ENCODE measurements at places on chromosomes 3 and 15. TPM values are rescaled to one million over a fixed set of nuclear protein-coding genes. Genes with fewer than 3 reads are reported as not detected.

- no peaks in the 10 kb centered on the region for H3K36me3 ChIP-seq
- no peaks in the 10 kb centered on the region for H3K4me1 ChIP-seq
- H3K27me3 ChIP-seq: no peaks in the 10 kb centered on the region
Measured at GRCh38 chr3:189138901-189139610, 32.7 kb upstream of the TPRG1 start.

DNA sequence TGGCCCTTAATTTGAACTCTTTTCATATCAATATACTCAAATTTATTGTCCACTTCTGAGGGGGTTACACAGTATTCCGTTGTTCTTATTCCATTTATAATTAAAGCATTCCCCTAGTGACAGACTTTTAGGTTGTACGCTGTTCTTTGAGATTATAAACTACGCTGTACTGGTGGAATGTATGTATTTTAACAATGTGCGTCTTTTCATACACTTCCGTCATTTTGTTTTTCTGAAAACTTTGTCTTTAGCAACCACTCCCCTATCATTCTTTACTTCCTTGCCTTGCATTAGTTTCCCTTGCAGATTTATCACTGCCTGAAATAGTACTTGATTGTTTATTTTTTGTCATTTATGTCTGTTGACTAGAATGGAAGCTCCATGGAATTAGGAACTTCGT, 137.0 kb downstream of the THRB start:
- H3K27ac ChIP-seq: no peak overlapping the region
- H3K4me3 ChIP-seq: no peak overlapping the region
- peaks cover 18% of the 10 kb centered on the region for H3K4me1 ChIP-seq
- no peaks in the 10 kb centered on the region for H3K27me3 ChIP-seq
- no peaks in the 10 kb centered on the region for H3K36me3 ChIP-seq

GRCh38 chr3:31321620-31322019, 211.1 kb upstream of the STT3B start:
- peaks cover 3% of the 10 kb centered on the region for H3K36me3 ChIP-seq
- no peaks in the 10 kb centered on the region for H3K27me3 ChIP-seq
- H3K27ac ChIP-seq: no peak overlapping the region
- H3K4me3 ChIP-seq: no peak overlapping the region

SMCO1 gene
- total RNA-seq: not detected

DNA sequence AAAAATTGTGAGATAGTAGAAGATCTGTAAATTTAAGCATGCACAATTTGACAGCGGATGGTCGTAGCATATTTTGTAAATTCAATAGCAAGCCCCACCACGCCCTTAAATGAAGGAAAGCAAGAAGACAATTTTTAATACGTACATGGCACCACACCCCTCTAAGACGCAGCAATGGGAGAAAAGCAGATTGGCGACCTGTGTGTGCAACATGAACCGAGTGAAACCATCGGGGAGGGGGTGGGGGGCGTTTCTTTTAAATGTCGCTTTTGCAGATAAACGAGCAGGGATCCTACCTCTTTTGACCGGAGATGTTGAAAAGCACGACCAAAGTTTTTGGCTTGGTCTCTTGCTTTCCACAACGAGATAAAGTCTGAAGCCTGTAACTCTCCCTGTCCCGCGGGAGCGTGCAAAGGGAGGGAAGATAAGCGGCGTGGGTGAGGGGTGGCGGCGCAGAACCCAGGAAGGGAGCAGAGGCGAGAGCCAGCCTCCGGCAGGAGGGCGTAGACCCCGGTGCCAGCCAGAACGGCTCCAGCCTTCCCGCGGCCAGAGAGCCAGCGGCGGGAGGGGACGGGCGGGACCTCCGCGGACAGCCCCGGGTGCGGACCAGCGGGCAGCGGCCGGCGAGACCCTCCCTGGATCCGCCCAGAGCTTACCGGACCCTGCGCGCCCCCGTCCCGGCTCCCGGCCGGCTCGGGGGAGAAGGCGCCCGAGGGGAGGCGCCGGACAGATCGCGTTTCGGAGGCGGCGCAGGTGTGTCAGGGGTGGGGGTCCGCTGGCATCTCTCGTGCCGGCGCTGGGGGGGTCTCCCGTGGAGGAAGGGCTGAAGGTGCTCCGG, at the start of gene CHL1:
Gene CHL1, plus strand, starts transcription at position 453 of the 838 bp plus-strand sequence. CDS start 123,014 bp downstream, outside the sequence.
- H3K4me3 ChIP-seq: no peak within 1 kb of the TSS
- H3K4me1 ChIP-seq: no peaks in the 10 kb centered on the region
- DNase-seq: peak; percentile 74
- H3K27ac ChIP-seq: no peak within 1 kb of the TSS
- H3K27me3 ChIP-seq: no peaks in the 10 kb centered on the region
- no peaks in the 10 kb centered on the region for H3K36me3 ChIP-seq

GRCh38 chr3:188943591-188943990, 228.2 kb upstream of the TPRG1 start:
- H3K36me3 ChIP-seq: no peaks in the 10 kb centered on the region
- DNase-seq: no peak
- no peaks in the 10 kb centered on the region for H3K27me3 ChIP-seq
- H3K4me3 ChIP-seq: no peak overlapping the region

ZBBX gene
- not detected for total RNA-seq

DNA sequence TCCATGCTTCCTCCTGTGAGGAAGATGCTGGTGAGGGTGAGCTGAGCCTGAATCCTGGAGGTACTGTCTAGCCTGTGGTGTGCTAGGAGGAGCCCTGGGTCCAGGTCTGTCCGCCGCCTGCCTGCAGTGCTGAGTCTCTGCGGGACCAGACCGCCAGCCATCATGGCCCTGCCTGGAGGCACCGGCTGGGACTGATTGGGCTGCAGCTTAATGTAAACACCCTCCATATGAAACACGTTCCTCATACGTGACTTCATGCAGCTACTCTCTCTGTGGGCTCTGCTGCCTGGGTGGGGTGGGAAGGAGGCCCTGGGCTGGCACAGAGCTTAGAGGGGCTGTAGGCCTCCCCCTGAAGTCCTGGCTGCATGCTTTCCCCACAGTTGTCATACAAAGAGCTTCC, 67.4 kb downstream of the FBLN2 start:
- DNase-seq: peak; percentile 20
- no peaks in the 10 kb centered on the region for H3K27me3 ChIP-seq
- H3K4me1 ChIP-seq: no peaks in the 10 kb centered on the region
- no peaks in the 10 kb centered on the region for H3K36me3 ChIP-seq
- H3K27ac ChIP-seq: no peak overlapping the region

- H3K27me3 ChIP-seq: no peaks in the 10 kb centered on the region
- H3K27ac ChIP-seq: no peak overlapping the region
- DNase-seq: peak; percentile 47
Measured at GRCh38 chr3:52184690-52185089, 13.3 kb upstream of the ALAS1 start.

- H3K27me3 ChIP-seq: no peaks in the 10 kb centered on the region
- H3K36me3 ChIP-seq: peaks cover 6% of the 10 kb centered on the region
- H3K4me1 ChIP-seq: no peaks in the 10 kb centered on the region
- no peak overlapping the region for H3K4me3 ChIP-seq
- DNase-seq: no peak
Measured at GRCh38 chr15:75656331-75656730, 8.6 kb downstream of the SNX33 start.

DNA sequence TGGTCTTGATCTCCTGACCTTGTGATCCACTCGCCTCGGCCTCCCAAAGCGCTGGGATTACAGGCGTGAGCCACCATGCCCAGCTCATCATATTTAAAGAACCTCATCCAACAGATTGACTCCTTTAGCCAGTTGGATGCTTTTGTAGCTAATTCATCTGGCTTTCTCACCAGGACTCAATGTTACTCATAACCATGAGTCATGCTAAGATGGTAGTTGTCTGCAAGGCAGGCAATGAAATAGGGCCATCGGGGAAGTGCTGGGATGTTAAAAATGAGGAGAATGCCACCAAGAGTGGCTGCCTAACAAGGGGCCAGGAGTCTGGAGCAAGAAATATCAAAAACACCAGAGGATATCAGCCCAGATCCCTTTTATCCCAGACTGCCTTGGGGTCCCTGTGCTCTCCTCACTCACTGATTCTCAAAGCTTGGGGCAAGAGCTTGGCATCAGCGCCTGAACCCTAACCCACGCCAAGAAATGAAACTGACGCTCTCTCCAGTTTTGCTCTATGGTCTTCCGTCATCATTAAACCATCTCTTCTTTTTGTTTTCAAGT, 7.4 kb upstream of the PCOLCE2 start:
- DNase-seq: no peak
- H3K27me3 ChIP-seq: no peaks in the 10 kb centered on the region
- no peaks in the 10 kb centered on the region for H3K36me3 ChIP-seq
- H3K27ac ChIP-seq: no peak overlapping the region
- H3K4me1 ChIP-seq: no peaks in the 10 kb centered on the region

GRCh38 chr3:48125013-48125705, 63.1 kb downstream of the CDC25A start:
- H3K4me3 ChIP-seq: no peak overlapping the region
- DNase-seq: peak; percentile 67

MYO5C gene
- total RNA-seq: 15.3 TPM

DNA sequence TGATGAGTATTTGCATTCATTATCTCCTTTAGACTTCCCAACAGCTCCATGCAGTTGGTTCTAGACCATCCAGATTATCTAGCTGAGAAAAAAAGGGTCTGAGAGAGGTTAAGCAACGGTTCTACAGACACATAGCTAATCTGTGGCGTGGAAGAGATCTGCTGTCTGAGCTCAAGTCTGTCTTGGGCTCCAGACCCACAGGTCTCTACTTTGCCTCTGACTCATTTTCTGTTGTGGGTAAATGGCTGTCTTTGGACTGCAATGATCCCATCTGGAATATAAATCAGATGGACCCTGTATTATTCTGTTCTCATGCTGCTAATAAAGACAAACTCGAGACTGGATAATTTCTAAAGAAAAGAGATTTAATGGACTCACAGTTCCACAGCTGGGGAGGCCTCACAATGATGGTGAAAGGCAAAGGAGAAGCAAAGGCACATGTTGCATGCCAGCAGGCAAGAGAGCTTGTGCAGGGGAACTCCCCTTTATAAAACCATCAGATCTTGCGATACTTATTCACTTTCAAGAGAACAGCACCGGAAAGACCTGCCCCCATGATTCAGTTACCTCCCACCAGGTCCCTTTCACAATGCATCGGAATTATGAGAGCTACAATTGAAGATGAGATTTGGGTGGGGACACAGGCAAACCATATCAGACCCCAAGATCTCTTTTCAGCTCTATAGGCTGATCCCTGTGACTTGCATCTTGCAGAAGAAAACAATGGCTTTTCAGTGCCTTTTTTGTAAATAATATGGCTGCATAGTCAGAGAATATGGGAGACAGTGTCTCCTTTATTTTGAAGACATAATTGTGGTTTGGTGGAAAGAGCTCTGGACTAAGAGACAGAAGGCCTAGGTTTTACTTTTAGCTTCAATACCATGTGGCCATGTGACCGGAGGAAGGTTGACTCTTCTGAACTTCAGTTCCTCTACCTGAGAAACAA, 24.7 kb downstream of the CEMIP start:
- no peak overlapping the region for H3K4me3 ChIP-seq
- H3K4me1 ChIP-seq: no peaks in the 10 kb centered on the region
- no peak for DNase-seq
- H3K27ac ChIP-seq: no peak overlapping the region
- H3K36me3 ChIP-seq: no peaks in the 10 kb centered on the region

GRCh38 chr15:39336926-39337325, 244.0 kb upstream of the THBS1 start:
- H3K4me3 ChIP-seq: no peak overlapping the region
- H3K36me3 ChIP-seq: no peaks in the 10 kb centered on the region
- no peak for DNase-seq
- H3K27me3 ChIP-seq: no peaks in the 10 kb centered on the region
- no peaks in the 10 kb centered on the region for H3K4me1 ChIP-seq

GRCh38 chr3:126926684-126927400, 56.1 kb upstream of the PLXNA1 start:
- no peaks in the 10 kb centered on the region for H3K27me3 ChIP-seq
- no peaks in the 10 kb centered on the region for H3K36me3 ChIP-seq
- H3K4me3 ChIP-seq: no peak overlapping the region
- H3K4me1 ChIP-seq: no peaks in the 10 kb centered on the region
- no peak overlapping the region for H3K27ac ChIP-seq

- H3K4me1 ChIP-seq: no peaks in the 10 kb centered on the region
- no peak for DNase-seq
- no peaks in the 10 kb centered on the region for H3K36me3 ChIP-seq
- H3K4me3 ChIP-seq: no peak overlapping the region
- no peaks in the 10 kb centered on the region for H3K27me3 ChIP-seq
Measured at GRCh38 chr15:77457905-77458265, 37.2 kb downstream of the HMG20A start.

DNA sequence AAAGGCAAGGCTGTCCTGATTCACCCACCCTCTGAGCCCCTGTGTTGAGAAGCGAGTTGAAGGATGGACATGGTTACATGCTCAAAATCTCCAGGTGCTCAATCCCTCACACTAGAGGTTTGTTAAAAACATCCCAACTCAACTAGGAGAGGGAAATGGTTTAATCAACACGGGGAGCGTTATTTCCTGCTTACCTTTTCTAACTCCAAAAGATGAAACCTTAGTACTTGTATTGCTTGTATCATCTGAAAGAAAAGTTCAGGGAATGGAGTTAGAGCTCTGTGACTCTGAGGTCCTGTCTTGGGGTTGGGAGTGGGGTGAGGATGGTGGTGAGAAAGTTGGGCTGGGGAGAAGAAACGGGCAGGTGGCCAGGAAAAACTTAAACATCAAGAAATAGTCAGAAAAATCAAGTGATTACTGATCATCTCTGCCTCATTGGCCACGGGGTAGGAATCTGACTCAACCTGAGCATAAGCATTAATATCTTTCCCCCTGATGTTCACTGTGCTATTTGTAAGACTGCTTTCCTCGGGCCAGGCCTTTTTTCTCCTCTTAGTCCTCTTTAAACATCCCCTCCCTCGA, 5.9 kb downstream of the MEIS2 start:
- no peaks in the 10 kb centered on the region for H3K4me1 ChIP-seq
- no peaks in the 10 kb centered on the region for H3K36me3 ChIP-seq
- H3K4me3 ChIP-seq: no peak overlapping the region
- peak overlapping the region; percentile 49 for H3K27ac ChIP-seq
- no peak for DNase-seq

- no peaks in the 10 kb centered on the region for H3K36me3 ChIP-seq
- H3K4me1 ChIP-seq: no peaks in the 10 kb centered on the region
- no peak overlapping the region for H3K4me3 ChIP-seq
Measured at GRCh38 chr3:57142411-57142723, 22.8 kb downstream of the IL17RD start.

DNA sequence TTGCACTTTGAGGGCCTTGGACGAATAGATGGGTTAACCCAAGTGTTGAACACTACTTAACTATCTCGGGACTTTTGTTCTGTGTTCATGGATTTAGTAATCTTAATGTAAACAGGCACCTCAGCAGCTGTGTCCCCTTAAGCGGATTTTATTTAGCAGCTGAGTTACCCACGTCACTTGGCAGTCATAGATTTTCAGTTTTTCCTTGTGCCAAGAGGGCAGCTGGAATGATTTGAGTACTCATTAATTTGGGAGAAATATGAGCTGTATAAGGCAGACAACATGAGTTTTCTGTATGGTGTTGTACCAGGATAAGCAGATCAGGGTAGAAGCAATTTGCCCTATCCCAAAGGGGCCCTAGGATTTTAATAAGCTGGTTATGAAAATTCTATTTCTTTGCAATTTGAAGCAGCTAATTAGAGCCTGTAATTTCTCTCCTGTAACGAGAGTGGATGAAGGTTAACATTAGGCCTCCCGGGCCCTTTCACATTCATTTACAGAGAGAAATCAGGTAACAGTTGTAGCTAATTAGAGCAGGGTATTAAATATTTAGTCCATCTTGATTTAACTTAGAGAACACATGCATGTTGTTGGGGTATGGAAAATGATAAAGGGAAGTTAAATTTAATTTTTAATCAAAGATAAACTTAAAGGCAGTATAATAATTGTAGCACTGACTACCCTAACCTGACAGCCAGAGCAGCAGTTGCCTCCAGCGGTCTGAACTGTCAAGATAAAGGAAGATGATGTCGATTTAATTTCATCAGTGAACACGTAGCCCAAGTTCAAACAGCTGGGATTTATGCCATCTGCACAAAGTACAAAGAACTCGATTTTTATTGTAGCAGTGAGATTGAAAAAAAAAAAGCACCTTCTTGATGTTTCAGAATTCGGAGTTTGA, 194.5 kb downstream of the LRTM1 start:
- no peaks in the 10 kb centered on the region for H3K36me3 ChIP-seq
- H3K27me3 ChIP-seq: no peaks in the 10 kb centered on the region
- no peak overlapping the region for H3K4me3 ChIP-seq
- DNase-seq: no peak

All from aorta (tissue), 5 donors.